ENCODE measurements at places on chromosomes 1 and 21. TPM values are rescaled to one million over a fixed set of nuclear protein-coding genes. Genes with fewer than 3 reads are reported as not detected.

CD1D gene
- 7.9 TPM for total RNA-seq

RGS7 gene
- total RNA-seq, result 0.24 TPM

TSPAN1 gene
- total RNA-seq, result 1,021 TPM

FAM43B gene
- 0.27 TPM for total RNA-seq

KCNE2 gene
- total RNA-seq, result 1.1 TPM

PRKACB gene
- 85.2 TPM for total RNA-seq

GRCh38 chr1:202240956-202241355 lies 47.4 kb downstream of the LGR6 start:
- no peak overlapping the region for H3K4me3 ChIP-seq
- no peak for DNase-seq
- no peak overlapping the region for H3K27ac ChIP-seq
- no peaks in the 10 kb centered on the region for H3K27me3 ChIP-seq
- H3K36me3 ChIP-seq, result no peaks in the 10 kb centered on the region

- H3K27ac ChIP-seq, result no peak overlapping the region
- H3K4me1 ChIP-seq, result no peaks in the 10 kb centered on the region
- no peaks in the 10 kb centered on the region for H3K36me3 ChIP-seq
- no peaks in the 10 kb centered on the region for H3K27me3 ChIP-seq
Observed at GRCh38 chr1:171909711-171910110, 68.4 kb downstream of the DNM3 start.

DNA sequence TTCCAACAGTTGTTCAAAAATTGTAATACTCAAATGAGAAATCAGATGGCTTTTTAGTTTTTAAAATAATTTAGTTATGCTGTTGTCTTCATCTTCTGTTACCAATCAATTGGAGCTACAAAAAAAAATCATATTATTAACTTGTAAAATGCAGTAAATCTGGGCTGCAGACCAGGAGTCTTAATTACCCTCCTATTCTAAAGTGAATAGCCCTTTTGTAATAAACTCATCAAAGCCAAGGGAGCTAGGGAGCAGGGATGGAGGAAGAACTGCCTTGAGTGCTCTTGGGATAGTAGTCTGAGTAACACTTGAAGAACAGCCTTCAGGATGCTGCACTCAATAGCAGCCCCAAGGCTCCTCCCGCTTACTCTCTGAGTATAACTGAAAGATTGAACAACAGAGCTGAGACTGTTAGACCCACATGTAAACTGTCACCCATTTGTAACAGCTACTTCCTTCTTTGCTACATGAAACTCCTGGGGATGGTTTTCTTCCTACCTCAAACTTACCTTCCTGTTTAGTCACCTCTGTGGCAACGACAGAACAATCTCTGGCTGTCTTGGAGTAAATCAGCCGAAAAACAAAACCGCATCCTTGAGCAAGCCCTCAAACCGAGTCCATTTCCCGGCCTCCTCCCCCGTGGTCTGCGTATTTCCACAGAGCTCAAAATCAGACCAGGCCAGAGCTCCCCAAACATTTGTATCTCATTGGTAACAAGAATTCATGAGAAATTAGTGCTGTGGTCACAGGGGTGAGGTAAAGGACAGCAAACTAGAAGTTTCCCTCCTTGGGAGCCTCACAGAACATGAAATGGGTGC lies 55.9 kb downstream of the CD58 start:
- H3K36me3 ChIP-seq, result no peaks in the 10 kb centered on the region
- no peak overlapping the region for H3K4me3 ChIP-seq
- DNase-seq, result no peak
- no peaks in the 10 kb centered on the region for H3K4me1 ChIP-seq
- peak overlapping the region; percentile 51 for H3K27ac ChIP-seq

GRCh38 chr1:22712502-22713271 lies 2.0 kb downstream of the EPHB2 start:
- H3K4me3 ChIP-seq, result peak overlapping the region; percentile 65
- H3K27me3 ChIP-seq, result no peaks in the 10 kb centered on the region
- H3K4me1 ChIP-seq, result peaks cover 16% of the 10 kb centered on the region
- no peaks in the 10 kb centered on the region for H3K36me3 ChIP-seq
- H3K27ac ChIP-seq, result peak overlapping the region; percentile 51

DNA sequence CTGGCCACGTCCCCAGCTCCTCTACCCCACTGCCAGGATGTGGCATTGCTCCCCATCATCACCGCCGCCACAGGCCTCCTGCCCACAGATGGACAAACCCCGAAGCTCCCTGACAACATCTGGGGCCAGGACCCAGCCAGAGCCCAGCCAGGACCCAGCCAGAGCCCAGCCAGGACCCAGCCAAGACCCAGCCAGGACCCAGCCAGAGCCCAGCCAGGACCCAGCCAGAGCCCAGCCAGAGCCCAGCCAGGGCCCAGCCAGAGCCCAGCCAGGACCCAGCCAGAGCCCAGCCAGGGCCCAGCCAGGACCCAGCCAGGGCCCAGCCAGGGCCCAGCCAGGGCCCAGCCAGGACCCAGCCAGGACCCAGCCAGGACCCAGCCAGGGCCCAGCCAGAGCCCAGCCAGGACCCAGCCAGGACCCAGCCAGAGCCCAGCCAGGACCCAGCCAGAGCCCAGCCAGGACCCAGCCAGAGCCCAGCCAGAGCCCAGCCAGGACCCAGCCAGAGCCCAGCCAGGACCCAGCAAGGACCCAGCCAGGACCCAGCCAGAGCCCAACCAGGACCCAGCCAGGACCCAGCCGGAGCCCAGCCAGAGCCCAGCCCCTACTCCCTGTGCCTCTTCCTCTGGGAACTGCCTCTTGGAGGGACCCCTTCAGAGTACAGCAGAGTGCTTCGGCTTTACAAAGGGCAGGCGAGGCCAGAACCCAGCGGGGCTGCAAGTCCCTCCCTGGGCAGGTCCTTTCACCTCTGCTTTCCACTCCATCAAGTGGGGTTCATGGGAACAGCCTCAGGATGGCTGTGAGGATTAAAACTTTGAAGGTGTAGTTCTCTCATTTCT lies 43.7 kb downstream of the DISP3 start:
- no peak overlapping the region for H3K27ac ChIP-seq
- H3K27me3 ChIP-seq, result no peaks in the 10 kb centered on the region
- H3K36me3 ChIP-seq, result no peaks in the 10 kb centered on the region
- no peak overlapping the region for H3K4me3 ChIP-seq
- no peaks in the 10 kb centered on the region for H3K4me1 ChIP-seq

DNA sequence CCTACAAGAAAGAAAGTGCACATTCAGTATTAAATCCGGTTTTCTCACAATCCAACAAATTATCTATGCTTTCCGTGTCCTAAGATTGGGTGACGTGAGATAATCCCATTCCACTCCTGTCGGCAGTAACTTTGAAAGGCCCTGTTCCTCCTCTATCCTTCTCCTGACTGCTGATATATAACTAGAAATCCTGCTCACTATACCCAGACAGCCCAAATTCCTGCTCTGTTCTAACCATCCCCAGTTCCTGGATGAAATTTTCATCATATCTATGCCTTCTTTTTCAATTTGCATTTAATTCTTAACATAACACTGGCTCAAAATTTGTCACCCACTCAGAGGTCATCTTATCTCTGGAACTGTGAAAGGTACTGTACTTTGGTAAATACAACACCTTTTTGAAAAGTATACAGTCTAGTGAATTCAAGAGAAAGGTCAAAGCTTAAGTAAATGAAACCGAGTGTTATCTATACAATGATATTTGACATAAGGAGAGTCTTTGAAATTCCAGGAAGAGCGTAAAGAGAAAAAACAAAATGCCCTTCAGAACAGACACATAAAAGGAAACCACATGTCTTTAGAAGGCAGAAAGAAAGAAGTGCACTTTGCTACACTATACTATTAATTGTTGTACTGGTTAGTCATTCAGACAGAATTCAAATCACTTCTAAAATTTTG lies 200.5 kb upstream of the NEGR1 start:
- H3K4me1 ChIP-seq, result no peaks in the 10 kb centered on the region
- H3K36me3 ChIP-seq, result no peaks in the 10 kb centered on the region
- no peaks in the 10 kb centered on the region for H3K27me3 ChIP-seq
- no peak overlapping the region for H3K4me3 ChIP-seq
- H3K27ac ChIP-seq, result no peak overlapping the region

DNA sequence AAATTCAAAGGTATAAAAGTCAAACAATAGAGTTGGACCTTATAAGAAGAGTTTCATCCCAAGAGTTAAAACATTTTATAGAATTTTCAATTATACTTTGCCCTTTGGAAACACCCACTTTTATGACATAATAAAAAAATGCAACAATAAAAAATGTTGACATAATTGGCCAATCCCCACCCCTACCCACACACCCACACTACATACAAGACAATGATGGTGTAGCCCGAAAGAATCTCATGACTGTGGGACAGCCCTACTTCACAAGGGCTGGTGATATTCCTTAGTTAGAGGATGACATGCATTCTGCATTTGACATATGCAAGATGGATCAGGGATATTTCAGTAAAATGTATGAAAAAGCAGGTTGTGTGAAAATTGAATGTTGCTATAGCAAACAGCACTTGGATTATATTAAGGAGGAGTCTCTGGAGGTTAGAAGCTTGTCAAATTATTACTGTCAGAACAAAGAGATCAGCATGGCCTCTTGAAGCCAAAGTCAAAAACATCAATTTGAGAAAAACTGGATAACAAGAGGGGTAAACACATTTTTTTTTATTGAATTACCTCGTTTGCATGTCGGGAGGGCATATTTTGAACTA lies 133.0 kb upstream of the SAMSN1 start:
- no peaks in the 10 kb centered on the region for H3K4me1 ChIP-seq
- H3K27ac ChIP-seq, result peak overlapping the region; percentile 72
- peak; percentile 68 for DNase-seq
- no peaks in the 10 kb centered on the region for H3K27me3 ChIP-seq
- H3K36me3 ChIP-seq, result no peaks in the 10 kb centered on the region
- no peak overlapping the region for H3K4me3 ChIP-seq

DNA sequence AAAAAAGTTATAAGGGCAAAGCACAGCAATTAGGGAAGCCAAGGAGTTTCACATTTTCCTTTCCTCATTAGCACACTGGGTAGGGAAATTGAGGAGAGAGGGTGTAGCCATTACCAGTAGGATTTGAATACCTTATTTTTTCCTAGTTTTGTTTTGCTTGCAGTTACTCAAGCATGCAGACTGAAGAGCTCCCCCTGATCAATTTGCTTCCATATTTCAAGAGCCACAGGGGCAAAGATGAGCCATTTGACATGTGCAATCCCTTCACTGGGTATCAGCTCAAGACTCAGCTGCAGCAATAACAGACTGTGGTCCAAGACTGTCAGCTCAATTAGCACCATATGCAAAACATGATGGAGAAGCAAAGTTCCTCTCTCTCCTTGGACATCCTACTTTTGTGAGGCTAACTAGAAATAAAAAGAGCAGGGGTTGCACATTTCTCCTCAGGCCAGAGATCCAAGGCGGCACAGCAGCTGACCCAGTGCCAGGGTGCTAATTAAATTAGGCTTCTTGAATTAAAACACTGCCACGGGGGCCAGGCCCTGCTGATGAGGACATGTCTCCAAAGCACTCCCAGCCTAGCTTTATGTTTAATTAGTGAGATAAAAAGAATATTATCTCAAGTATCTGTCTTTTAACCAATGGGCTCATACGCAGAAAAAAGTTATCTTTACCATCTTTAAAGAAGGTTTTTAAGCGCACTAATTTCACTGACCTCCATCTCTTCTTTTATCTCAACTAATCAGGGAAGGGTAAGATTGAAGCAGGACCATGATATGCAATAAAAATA lies 36.7 kb upstream of the LRRC53 start:
- no peak for DNase-seq
- no peak overlapping the region for H3K4me3 ChIP-seq
- no peaks in the 10 kb centered on the region for H3K4me1 ChIP-seq
- no peaks in the 10 kb centered on the region for H3K27me3 ChIP-seq
- no peaks in the 10 kb centered on the region for H3K36me3 ChIP-seq

GRCh38 chr1:6982443-6982842 lies 197.2 kb downstream of the CAMTA1 start:
- H3K36me3 ChIP-seq, result no peaks in the 10 kb centered on the region
- H3K27me3 ChIP-seq, result no peaks in the 10 kb centered on the region
- DNase-seq, result no peak

- H3K4me1 ChIP-seq, result peaks cover 4% of the 10 kb centered on the region
- no peaks in the 10 kb centered on the region for H3K36me3 ChIP-seq
- peak overlapping the region; percentile 72 for H3K4me3 ChIP-seq
- no peaks in the 10 kb centered on the region for H3K27me3 ChIP-seq
Observed at GRCh38 chr1:9909234-9910046, 629 bp downstream of the CTNNBIP1 start.

GRCh38 chr21:45000637-45001133 lies 60.9 kb downstream of the SLX9 start:
- no peaks in the 10 kb centered on the region for H3K36me3 ChIP-seq
- H3K27me3 ChIP-seq, result no peaks in the 10 kb centered on the region
- H3K4me1 ChIP-seq, result no peaks in the 10 kb centered on the region
- H3K27ac ChIP-seq, result no peak overlapping the region
- H3K4me3 ChIP-seq, result no peak overlapping the region

GRCh38 chr21:35994613-35995012 lies 65.7 kb downstream of the SETD4 start:
- H3K27ac ChIP-seq, result no peak overlapping the region
- no peaks in the 10 kb centered on the region for H3K4me1 ChIP-seq
- H3K4me3 ChIP-seq, result no peak overlapping the region
- no peaks in the 10 kb centered on the region for H3K27me3 ChIP-seq

- no peak for DNase-seq
- H3K4me1 ChIP-seq, result peaks cover 4% of the 10 kb centered on the region
- H3K27me3 ChIP-seq, result no peaks in the 10 kb centered on the region
- no peaks in the 10 kb centered on the region for H3K36me3 ChIP-seq
- no peak overlapping the region for H3K4me3 ChIP-seq
Observed at GRCh38 chr1:20997602-20998224, 179.0 kb downstream of the EIF4G3 start.

- H3K36me3 ChIP-seq, result no peaks in the 10 kb centered on the region
- H3K4me1 ChIP-seq, result no peaks in the 10 kb centered on the region
- H3K4me3 ChIP-seq, result no peak overlapping the region
- DNase-seq, result no peak
- H3K27ac ChIP-seq, result no peak overlapping the region
- no peaks in the 10 kb centered on the region for H3K27me3 ChIP-seq
Observed at GRCh38 chr1:215718575-215719287, 151.6 kb downstream of the KCTD3 start.

- H3K4me1 ChIP-seq, result no peaks in the 10 kb centered on the region
- no peak overlapping the region for H3K4me3 ChIP-seq
- no peaks in the 10 kb centered on the region for H3K36me3 ChIP-seq
- H3K27ac ChIP-seq, result no peak overlapping the region
- no peaks in the 10 kb centered on the region for H3K27me3 ChIP-seq
- no peak for DNase-seq
Observed at GRCh38 chr1:64451440-64451839, 18.5 kb upstream of the CACHD1 start.

DNA sequence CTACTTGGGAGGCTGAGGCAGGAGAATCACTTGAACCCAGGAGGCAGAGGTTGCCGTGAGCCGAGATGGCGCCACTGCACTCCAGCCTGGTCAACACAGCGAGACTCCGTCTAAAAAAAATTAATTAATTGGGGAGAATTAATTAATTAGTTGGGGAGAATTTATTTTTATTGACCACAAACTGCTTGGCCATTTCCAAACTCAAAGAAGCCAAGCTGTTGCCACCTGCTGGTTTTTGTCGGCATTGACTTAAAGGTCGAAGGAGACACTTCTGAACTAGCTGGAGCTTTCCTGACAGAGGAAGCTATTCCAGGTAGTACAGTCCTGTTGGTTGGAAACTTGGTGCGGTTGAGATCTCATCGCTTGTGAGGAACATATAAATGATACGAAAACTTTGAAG lies 13.1 kb downstream of the MAP1LC3C start:
- no peak overlapping the region for H3K4me3 ChIP-seq
- DNase-seq, result peak; percentile 26
- no peaks in the 10 kb centered on the region for H3K27me3 ChIP-seq
- no peaks in the 10 kb centered on the region for H3K36me3 ChIP-seq
- no peak overlapping the region for H3K27ac ChIP-seq
